Activated naive CD4-positive, alpha-beta T cell (primary cell): ENCODE measurements at places on chromosomes 2 and 18.

GRCh38 chr2:241445426-241445825 is 63.0 kb downstream of the STK25 start:
- no peak for DNase-seq

DNA sequence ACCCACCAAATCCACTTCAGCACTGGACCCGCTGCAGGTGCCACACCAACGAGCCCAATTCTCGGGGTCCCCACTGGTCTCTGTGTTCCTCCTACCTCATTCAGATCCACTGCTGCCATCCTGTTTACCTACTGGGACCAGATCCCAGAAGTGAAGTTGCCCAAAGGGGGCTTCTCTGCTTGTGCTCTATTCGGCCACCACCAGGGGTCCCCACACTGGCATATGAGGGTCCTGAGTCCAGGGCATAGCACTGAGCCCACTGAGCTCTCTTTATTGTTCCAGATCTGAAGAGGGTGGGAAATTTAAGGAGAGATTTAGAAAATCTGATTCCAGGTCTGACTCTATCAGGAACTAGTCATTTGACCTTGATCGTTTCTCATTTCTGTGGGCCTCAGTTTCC is 2.4 kb downstream of the GPR45 start:
- no peak for DNase-seq

DNA sequence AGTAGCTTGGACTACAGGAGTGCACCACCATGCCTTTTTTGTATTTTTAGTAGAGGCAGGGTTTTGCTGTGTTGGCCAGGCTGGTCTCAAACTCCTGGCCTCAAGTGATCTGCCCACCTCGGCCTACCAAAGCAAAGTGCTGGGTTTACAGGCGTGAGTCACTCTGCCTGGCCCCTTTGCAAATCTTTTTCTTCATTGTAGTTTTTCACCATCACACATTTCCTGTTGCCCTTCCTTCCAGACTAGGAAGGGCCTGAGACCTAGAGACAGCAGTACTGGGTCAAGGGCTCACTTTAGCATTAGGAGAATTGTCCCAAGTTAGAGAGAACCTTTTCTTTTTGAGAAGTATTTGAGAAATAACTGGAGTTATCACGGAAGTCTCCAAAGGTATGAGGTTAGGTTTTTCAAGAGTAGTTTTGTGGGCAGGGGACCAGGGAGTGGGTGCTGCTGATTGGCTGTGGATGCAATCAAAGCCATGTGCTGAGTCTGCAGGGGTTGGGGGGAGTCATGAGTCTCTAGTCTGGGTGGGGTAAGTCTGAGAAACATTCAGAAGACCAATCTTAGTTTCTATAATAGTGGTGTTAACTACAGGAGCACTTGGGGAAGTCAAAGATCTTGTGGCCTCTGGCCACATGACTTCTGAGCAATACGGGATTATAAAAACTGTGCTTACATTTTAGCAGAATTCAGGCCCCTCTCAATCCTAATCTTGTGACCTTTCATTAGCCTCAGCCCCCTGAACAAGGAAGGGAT is 23.7 kb downstream of the B3GNT2 start:
- DNase-seq: no peak

DNA sequence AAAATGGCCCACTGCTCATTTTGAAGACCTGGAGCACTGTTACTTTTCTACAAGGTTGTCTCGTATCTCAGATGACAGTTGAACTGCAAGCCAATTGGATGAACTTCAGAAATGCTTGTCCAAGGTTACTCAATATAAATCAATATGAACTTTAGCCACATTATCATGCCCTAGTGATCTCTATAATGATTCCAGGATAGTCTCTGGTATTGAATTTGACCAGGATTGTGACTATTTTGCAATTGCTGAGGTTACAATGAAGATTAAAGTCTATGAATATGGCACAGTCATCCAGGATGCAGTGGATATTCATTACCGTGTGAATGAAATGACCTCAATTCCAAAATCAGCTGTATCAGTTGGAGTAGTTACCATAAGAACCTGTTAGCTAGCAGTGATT is 196.0 kb upstream of the RAB12 start:
- no peak for DNase-seq

- no peak for DNase-seq
Observed at GRCh38 chr18:57803103-57803969, at the start of gene ATP8B1. ATP8B1 (minus strand) TSS chr18:57803315; CDS start chr18:57731807, 71,508 bp downstream.

DNA sequence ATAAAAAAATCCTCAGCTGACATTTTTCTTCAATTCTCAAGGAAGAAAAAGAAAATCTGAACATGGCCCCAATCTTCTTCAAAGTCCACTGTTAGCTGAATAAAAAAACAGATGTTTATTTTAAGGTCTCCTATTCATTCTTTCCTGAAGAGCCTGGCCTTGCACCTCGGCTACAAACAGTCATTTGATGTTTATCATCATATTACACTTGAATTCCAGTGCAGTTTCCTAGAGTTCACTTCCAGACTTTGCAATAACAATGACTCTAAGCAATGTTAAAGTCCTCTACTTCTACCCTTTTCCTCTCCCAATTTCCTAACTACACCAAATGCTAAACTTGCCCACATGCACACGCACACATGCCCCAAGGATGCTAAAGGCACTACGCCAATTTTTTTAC is 70.1 kb downstream of the NOL10 start:
- no peak for DNase-seq

- DNase-seq: no peak
Observed at GRCh38 chr2:12417786-12418185, 298.9 kb upstream of the TRIB2 start.

GRCh38 chr2:109180786-109181185 is 51.8 kb downstream of the SH3RF3 start:
- DNase-seq: no peak
